Temporal lobe (tissue), 4 donors: ENCODE measurements at places on chromosomes 6 and 20. TPM values are rescaled to one million over a fixed set of nuclear protein-coding genes. Genes with fewer than 3 reads are reported as not detected.

VSX1 gene
- under 0.01 TPM for total RNA-seq

RAMACL gene
- total RNA-seq: 1.5 TPM

BTN3A1 gene
- 22.9 TPM for total RNA-seq

RIMS4 gene
- 46.0 TPM for total RNA-seq

PDYN gene
- total RNA-seq: 4.9 TPM

C6orf132 gene
- under 0.01 TPM for total RNA-seq

PRSS16 gene
- total RNA-seq: not detected

MROH8 gene
- total RNA-seq: 3.2 TPM

PRDM13 gene
- total RNA-seq: not detected

CFAP61 gene
- 2.5 TPM for total RNA-seq

EDEM2 gene
- 6.6 TPM for total RNA-seq

HSPA12B gene
- 2.7 TPM for total RNA-seq

ULBP2 gene
- 4.4 TPM for total RNA-seq

VSTM2L gene
- 164 TPM for total RNA-seq
